DMS53 (cell line): ENCODE measurements at places on chromosomes 5 and 9.

- no peak for DNase-seq
Observed at GRCh38 chr9:93645921-93646639, 69.7 kb downstream of the PHF2 start.

GRCh38 chr9:107397076-107398044 lies 92.2 kb downstream of the KLF4 start:
- DNase-seq, result peak; percentile 30

- DNase-seq, result no peak
Observed at GRCh38 chr9:114529285-114529684, 24.0 kb upstream of the WHRN start.

DNA sequence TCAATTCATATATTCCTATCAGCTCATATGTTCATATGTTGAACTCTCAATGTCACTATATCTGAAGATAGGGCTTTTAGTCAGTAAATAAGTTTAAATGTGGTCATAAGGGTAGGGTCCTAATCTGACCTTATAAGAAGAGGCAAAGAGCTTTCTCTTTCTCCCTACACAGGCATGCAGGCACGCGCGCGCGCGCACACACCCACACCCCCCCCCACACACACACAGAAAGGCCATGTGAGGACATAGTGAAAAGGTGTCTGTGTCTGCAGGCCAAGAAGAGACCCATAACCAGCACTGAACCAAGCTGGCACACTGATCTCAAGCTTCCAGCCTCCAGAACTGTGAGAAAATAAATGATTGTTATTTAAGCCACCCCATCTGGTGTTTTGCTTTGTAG lies 76.0 kb downstream of the PDE4D start:
- no peak for DNase-seq

- no peak for DNase-seq
Observed at GRCh38 chr9:133589454-133590227, 19.5 kb downstream of the FAM163B start.

DNA sequence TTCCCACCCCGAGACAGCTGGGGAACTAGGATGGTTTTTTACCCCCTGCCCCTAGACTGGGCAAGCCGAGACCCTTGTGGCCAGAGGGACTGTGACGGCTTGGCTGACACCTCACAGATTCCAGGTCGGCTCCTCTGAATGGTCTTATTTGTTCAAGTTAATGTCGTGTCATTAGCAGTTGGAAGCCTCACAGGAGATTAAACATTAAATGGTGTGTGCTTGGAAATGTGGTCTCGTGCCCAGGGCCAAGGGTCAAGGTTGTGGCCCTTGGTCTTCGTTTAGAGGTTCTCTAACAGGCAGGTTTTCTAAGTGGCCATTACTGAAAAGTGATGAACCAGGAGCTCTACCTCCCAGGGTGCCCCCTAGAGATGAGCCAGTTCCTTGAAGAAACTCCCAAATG lies 61.2 kb upstream of the RXRA start:
- no peak for DNase-seq
